ENCODE measurements at places on chromosomes 6 and 20.

DNA sequence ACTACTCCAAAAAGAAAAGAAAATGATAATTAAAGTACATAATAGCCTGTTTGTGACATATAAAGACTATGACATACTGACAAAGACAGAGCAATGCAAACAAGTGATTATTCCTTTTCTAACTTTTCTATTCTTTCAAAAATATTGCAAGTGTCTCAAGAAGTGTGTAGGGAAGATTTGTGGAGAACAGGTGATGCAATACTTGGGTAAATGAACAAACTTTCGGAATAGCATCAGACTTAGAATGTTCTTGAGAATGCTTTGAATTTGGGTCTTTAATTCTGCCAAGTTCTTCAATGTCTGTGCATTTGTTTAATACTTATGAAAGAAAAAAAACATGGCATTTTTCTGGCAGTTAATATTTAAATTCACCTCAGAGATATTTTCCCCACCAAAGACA, 40.0 kb upstream of the TRDN start:
- DNase-seq = no peak

GRCh38 chr6:159267165-159267564, 98.0 kb downstream of the FNDC1 start:
- no peak for DNase-seq

GRCh38 chr6:35427851-35428321, 24.3 kb upstream of the FANCE start:
- DNase-seq = no peak

DNA sequence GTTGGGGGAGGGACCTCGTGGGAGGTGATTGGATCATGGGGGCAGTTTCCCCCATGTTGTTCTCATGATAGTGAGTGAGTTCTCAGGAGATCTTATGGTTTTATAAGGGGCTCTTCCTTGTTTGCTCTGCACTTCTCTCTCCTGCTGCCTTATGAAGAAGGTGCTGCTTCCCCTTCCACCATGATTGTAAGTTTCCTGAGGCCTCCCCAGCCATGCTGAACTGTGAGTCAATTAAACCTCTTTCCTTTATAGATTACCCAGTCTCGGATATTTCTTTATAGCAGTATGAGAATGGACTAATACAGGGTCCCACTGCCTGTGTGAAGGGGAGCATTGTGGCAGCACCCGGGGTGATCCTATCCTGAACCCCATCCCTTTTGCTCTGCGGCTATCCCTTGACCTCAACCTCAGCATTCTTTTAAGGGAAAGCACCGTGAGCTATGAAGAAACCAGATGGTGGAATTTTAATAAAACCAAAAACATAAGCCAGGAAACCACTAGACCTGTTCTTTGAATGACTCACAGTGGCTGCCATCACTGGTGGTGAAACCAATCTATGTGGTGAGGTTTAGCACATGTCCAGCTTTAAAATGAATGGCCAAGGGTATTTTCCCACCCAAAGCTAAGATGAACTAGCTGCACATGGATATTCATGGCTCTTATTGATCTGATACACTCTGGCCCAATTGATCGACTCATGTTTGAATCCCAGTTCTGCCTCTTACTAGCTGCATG, 62.2 kb downstream of the ZDHHC14 start:
- DNase-seq = no peak

DNA sequence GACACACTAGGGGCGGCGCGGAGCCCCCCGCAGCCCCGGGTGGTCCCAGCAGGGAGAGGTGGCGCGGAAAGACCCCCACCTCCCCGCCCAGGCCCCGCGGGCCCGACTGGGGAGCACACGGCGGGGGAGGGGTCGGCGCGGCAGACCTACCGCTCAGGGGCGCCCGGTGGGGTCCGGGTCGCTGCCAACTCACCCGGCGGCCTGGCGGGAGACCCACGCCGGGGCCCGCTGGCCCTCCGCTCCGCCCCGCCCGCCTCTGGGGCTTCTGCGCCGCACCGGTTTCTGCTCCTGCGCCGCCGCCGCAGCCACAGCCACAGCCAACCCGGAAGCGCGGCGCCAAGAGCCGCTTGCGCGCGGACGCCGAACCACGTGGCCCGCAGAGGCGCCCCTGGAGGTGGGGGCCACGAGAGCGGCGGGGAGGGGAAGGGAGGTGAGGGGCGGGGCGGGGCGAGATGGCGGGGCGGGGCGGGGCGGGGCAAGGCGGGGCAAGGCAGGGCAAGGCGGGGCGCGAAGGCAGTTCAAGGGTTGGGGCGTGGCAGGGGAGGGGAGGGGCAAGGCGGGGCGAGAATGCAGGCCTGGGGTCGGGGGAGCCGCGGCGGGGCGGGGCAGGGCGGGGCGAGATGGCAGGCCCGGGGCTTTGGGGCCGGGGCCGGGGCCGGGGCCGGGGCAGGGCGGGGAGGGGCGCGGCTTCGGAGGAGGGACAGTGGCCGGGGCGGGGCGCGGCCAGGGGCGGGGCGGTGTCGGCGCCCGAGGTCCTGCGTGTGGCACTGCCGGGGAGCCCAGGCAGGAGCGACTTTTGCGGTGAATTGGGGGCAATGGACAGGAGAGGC, at the start of gene ZBTB24:
Gene ZBTB24, minus strand, starts transcription at position 315 of the 830 bp plus-strand sequence. CDS start 1,193 bp downstream, outside the sequence.
- DNase-seq = peak; percentile 82

Data from NCI-H2029 treated with DMSO at 0.1 percent for 48 hours (cell line).